ENCODE measurements at places on chromosomes 1 and 21.

DNA sequence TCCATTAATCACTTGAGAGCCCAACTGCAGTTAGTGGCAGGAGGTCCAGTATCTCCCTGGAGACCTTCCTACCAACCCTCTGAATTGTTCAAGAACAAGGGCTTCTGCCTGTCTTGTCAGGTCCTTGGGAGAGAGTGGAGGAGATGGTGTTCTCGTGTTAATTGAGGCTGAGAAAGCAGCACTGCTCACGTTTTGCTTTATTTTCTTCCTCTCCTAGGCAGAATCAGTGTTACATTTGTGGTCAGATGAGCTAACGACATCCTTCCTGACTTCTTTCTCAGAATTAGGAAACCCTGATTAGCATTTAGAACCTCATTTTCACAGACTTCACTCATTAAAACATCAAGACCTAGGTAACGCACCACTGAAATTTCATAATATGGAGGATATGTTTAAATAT, 26.4 kb upstream of the LRIG2 start:
- DNase-seq = no peak

DNA sequence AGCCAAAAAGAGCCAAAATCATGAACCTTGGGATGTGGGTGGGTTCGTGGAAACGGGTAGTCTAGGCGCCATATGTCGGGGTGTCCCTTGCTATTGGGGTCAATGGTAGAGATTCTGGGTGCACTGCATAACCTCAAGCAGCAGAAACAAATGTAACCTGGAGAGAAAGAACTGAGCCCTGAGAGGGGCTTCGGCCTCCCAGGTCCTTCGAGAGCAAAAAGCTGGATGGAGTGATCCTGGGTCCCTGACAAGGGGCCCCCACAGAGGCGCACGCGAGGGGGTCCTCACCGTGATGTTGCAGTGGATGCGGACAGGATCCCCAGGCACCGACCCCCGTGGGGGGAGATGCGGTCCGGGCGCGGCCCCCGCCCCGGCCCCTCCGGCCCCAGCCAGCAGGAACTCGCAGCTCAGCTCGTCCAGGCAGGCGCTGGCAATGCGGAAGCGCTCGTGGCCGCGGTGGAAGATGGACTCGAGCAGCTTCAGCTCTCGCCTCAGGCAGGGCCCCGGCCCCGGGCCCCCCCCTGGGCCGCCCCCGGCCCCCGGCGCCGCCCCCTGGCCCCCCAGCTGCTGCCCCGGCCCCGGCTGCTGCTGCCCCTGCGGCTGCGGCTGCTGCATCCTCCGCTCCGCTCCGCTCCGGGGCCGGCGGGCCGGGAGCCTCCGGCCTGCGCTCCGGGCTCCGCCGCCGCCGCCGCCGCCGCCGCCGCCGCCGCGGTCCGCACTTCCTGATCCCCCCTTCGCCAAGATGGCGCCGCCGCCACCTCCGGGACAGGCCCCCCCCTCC, at the start of gene UBE2Q1:
TSS of gene UBE2Q1 (minus strand) at position 724 of the 781 bp plus-strand sequence. CDS start at position 615, 109 bp downstream.
- DNase-seq = peak; percentile 56

DNA sequence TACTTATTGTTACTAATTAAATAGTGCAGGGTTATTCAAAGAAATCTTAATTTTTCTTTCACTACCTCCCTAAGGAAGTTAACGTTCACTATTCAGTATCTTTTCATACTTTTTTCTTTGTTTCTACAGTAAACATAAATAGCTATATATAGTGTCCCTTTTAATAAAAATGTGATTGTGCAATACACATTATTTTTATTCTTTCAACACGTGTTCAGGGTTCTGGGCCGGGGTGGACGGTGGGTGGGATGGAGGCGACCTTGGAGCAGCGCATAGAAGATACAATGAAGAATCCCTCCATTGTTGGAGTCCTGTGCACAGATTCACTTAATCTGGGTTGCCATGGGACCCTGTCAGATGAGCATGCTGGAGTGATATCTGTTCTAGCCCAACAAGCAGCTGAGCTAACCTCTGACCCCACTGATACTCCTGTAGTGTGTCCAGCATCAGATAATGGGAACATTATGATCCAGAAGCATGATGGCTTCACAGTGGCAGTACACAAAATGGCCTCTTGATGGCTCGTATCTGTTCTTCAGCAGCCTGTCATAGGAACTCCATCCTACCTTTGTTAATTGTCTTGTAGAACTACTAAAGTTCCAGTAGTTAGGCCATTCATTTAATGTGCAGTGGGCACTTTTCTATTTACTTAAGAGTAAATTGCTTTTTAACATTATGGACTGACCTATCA, 155.9 kb upstream of the L1TD1 start:
- DNase-seq = no peak

- peak; percentile 72 for DNase-seq
Measured at GRCh38 chr1:161258439-161259344, at the start of gene PCP4L1. TSS of gene PCP4L1 (plus strand) at chr1:161258745. CDS start at chr1:161258975, 230 bp downstream.

DNA sequence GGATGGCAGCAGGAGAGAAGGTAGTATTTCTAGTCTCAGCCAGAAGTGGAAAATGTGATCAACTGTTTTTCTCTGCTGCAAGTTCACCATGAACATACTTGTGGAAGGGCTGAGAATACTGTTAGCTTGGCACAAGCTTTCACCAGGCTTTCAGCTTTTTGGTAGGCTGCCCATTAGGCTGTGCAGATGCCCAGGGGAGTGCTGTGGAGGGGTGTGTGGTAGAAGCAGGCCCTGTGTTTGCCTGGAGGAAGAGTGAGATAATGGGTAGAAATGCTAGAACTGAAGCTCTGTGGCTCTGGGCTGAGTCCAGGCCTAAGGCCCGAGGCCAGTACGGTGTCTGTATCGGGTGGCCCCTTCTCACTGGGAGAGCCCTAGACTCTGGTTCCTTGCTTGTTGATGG, 9.8 kb downstream of the DNAJC6 start:
- no peak for DNase-seq

- no peak for DNase-seq
Measured at GRCh38 chr21:35641271-35642016, 418.9 kb downstream of the SETD4 start.

GRCh38 chr1:116020668-116021272, 44.5 kb downstream of the SLC22A15 start:
- DNase-seq = peak; percentile 65

GRCh38 chr1:32071758-32072621, 749 bp upstream of the TMEM39B start:
- DNase-seq = no peak

DNA sequence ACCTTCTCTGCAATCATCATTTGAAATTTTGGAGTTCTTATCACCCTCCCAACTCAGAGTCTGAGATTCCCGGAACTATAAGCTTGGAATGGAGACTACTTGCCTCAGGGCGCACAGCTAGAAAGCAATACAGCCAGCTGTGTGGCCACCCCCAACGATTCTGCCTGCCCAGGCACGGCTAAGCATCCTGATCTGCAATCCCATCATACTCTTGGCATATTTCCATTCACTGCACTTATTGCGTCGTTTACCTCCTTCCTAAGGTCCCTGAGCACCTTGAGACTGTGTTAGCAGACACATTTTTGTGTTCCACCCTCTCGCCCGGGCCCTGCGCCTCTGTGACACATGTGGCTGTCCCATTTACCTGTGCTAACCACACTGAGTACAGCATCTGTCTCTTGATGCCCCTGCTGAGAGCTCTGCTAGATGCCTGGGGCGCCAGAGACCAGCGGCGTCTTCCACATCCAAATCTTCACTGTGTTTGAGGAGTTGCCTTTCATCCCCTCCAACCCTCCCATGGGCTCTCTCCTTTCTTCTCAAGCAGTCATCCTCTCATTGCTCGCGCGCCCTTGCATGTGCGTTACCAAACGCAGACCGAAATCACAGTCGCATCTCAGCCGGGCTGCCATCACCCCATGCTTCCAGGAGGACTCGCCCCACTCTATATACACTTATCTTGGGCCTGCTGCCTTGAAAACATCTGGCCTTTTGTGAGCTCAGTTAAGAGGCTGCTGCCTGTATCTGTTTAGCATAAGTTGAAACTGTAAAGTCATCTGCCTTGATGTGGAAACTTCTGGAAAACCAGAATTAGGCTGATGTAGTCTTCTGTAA, 3.5 kb upstream of the CLDN19 start:
- no peak for DNase-seq

GRCh38 chr1:241143765-241144442, 213.1 kb downstream of the RGS7 start:
- no peak for DNase-seq

- DNase-seq = no peak
Measured at GRCh38 chr21:41763996-41764395, 2.9 kb downstream of the RIPK4 start.

DNA sequence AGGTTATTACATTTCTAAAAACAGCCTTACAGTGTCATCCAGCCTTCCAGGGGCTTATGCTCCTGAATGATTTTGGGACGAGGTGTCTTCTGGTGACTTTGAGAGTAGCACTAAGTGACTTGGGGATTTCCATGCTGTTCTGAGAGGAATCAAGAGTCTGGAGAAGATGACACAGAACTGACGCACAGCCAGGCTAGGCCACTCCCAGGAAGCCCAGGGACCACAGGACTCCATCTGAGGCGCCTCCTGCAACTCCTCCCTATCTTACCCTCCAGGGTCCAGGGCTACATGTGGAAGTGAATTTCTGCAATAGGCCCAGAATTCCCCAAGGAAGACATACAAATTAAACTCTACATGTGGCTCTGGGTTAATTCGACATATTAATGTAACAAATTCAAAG, 92.5 kb downstream of the SLC25A24 start:
- no peak for DNase-seq

DNA sequence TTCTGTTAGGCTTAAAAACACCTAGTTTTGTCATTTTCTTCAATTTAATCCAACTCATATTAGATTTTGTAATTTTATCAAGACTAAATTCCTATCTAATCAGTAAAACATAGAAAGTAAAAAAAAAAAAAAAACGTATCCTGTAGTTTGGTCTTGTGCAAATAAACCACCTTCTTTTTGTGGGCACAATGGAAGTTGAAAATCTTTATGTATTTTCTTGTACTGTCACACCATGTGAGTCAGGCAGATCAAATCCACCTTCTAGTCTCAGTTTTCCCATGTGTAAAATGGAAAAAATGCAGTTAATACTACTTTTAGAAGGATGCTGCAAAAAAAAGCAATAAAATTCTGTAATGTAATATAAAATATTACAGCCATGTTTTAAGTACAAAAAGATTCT, 129.8 kb downstream of the CYYR1 start:
- no peak for DNase-seq

DNA sequence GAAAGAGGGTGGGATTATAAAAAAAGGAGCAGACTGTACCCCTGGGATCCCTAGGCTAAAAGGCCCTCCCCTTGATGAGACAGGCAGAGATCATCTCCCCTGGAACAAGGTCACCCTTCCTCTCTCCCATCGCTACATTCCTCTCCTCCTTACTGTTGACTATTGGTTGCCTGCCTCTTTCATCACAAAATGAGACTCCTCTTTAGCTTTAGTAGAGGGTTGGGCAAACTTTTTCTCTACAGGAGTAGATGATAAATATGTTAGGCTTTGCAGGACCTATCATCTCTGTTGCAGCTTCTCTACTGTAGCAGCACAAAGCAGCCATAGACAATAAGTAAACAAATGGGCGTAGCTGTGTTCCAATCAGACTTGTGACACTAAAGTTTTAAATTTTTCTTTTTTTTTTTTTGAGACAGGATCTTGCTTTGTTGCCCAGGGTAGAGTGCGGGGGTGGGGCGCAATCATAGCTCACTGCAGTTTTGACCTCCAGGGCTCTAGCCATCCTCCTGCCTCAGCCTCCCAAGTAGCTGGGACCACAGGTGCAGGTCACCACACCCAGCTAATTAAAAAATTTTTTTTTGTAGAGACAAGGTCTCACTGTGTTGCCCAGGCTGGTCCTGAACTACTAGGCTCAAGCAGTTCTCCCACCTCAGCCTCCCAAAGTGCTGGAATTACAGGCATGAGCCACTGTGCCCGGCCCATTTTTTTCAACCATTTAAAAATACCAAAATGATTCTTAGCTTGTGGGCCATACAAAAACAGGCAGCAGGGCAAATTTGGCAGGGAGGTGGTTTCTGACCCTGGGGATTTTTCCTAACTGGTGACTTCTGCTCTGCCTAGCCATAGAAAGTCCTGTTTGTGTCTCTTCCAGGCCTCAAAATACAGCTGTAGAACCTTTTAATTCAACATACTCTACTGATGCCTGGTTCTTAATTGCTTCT, 15.1 kb downstream of the MCL1 start:
- DNase-seq = no peak

- DNase-seq = no peak
Measured at GRCh38 chr1:17276568-17276967, 27.7 kb downstream of the PADI3 start.

- DNase-seq = no peak
Measured at GRCh38 chr1:10117132-10117531, 84.4 kb downstream of the UBE4B start.

- DNase-seq = no peak
Measured at GRCh38 chr21:42386034-42386591, 9.7 kb downstream of the TMPRSS3 start.

DNA sequence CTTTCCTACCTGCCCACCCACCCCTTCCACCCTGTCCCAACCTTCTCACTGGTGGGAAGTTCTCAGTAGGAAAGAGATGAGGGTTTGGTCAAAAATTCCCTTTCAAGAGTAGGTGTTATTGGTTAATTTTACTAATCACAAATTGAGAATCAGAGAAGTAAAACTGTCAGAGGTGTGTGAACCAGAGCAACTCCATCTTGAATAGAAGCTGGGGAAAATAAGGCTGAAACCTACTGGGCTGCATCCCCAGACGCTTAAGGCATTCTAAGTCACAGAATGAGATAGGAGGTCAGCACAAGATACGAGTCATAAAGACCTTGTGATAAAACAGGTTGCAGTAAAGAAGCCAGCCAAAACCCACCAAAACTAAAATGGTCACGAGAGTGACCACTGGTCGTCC, 11.5 kb downstream of the PLA2G2D start:
- DNase-seq = no peak

DNA sequence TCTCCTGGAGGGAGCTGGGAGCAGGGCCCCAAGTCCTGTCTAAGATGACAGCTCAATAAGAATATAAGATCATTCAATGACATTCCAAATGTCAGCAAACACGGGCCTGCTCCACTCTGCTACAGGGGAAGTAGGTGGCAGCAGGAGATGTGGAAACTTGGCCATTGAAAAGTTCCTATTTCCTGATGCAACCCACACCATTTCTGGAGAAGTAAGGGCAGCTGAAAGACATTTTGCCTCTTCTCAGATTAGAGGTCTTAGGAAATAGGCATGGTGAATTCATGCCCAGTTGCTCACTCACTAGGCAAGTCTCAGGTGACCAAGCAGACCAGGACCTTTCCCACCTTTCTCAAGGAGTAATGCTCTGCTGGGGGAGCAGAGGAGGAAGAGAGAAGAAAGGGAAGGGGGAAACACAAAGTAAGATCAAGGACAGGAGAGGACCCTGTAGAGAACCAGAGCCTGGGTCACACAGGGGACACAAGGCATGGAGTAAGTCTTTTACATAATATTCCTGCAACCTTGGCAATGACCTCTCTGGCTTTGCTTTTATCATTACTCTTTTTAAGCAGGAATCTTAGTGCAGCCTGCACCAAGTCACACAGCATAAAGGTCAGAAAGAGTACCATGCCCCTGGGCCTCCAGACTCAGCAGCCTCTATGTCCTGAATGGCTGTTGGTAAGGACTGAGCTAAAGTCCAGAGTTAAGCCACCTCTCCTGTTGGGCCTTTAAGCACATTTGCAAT, 68.9 kb downstream of the DMAP1 start:
- DNase-seq = no peak

- no peak for DNase-seq
Measured at GRCh38 chr1:185442050-185442449, 125.0 kb upstream of the IVNS1ABP start.
